Neural crest cell (in vitro differentiated cells): ENCODE measurements at places on chromosomes 5 and 9. TPM values are rescaled to one million over a fixed set of nuclear protein-coding genes. Genes with fewer than 3 reads are reported as not detected.
A peak's percentile ranks its signal among the peaks of the same experiment; 100 is the strongest.

Gene PAIP1
- 111 and 112 TPM in 2 replicates for total RNA-seq

Gene PHYKPL
- 53.9 and 55.7 TPM in 2 replicates for total RNA-seq

Gene CYLC2
- total RNA-seq: not detected in 2 replicates

Gene AJM1
- 2.8 and 3.3 TPM in 2 replicates for total RNA-seq

Gene LEAP2
- 2.9 and 3.1 TPM in 2 replicates for total RNA-seq

Gene GOLM1
- total RNA-seq: 105 and 111 TPM in 2 replicates

Gene SMIM23
- total RNA-seq: not detected in 2 replicates

Gene SLC6A18
- not detected in 2 replicates for total RNA-seq

Gene FOXD1
- total RNA-seq: 0.28 and 0.39 TPM in 2 replicates

- peaks cover 12% of the 10 kb centered on the region for H3K27me3 ChIP-seq
- DNase-seq: no peak
- H3K36me3 ChIP-seq: no peaks in the 10 kb centered on the region
- H3K27ac ChIP-seq: no peak overlapping the region
Measured at GRCh38 chr9:68739621-68740174, 34.7 kb downstream of the PIP5K1B start.

- H3K36me3 ChIP-seq: no peaks in the 10 kb centered on the region
- no peak overlapping the region for H3K27ac ChIP-seq
- no peak for DNase-seq
Measured at GRCh38 chr5:15009420-15009819, 137.8 kb upstream of the ANKH start.

DNA sequence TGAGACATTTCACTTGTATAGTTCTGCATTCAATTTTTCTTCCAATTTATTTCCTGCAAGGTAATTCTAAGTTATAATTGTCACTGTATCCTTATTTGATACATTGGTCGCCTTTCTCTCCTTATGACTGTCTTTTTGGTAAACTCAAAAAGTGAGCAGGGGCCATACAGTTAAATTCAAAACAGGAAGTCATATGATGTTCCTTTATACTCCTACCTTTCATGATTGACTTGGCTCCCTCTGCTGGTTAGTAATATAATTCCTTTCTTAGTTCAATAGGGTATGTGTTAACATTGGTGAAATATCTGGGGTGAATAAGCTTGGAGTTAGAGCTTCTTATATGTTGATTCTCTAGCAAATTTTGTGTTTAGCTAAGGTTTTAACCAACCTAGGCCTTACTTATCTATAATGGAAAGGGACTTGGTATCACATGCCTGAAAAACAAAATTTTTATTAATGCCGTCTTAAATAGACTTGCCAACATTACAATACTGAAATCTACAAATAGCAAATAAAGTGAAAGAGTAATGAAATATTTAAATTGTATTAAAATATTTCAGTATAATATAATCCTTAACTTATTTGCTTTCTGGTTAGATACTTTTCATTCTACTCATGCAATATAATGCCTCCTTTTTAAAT lies 6.0 kb upstream of the NIPBL start:
- H3K4me3 ChIP-seq: peak overlapping the region; percentile 10
- DNase-seq: no peak
- no peaks in the 10 kb centered on the region for H3K27me3 ChIP-seq
- no peak overlapping the region for H3K27ac ChIP-seq
- peaks cover 6% of the 10 kb centered on the region for H3K36me3 ChIP-seq
- H3K4me1 ChIP-seq: peaks cover 30% of the 10 kb centered on the region

GRCh38 chr5:23614422-23614821 lies 107.0 kb downstream of the PRDM9 start:
- no peaks in the 10 kb centered on the region for H3K4me1 ChIP-seq
- no peak for DNase-seq
- no peak overlapping the region for H3K4me3 ChIP-seq
- no peaks in the 10 kb centered on the region for H3K27me3 ChIP-seq
- no peaks in the 10 kb centered on the region for H3K36me3 ChIP-seq

- H3K4me1 ChIP-seq: peaks cover 13% of the 10 kb centered on the region
- peaks cover 88% of the 10 kb centered on the region for H3K27me3 ChIP-seq
- no peaks in the 10 kb centered on the region for H3K36me3 ChIP-seq
- DNase-seq: no peak
- H3K4me3 ChIP-seq: peak overlapping the region; percentile 73
- no peak overlapping the region for H3K27ac ChIP-seq
Measured at GRCh38 chr9:21996858-21997257, 2.3 kb downstream of the CDKN2B-AS1 start.

DNA sequence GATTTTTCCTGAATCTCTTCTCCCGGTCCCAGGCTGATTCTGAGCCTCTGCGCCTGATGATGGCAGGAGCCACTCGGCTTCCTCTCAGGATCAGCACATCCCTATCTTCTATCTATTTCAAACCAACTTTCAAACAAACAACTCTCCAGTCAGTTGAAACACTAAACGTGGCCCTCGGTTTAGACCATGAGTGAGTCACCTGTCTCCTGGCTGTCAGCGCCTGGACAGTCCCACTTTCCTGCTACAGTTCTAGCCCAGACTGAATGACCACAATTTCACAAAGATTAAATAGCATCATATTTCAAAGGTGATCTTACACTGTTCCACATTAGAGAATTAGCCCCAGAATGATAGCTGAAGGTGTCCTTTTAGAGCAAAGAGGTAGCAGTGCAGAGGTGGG lies 6.2 kb downstream of the SLC6A19 start:
- H3K36me3 ChIP-seq: no peaks in the 10 kb centered on the region
- peaks cover 8% of the 10 kb centered on the region for H3K27me3 ChIP-seq
- DNase-seq: no peak
- H3K27ac ChIP-seq: no peak overlapping the region

GRCh38 chr5:1217596-1218206 lies 7.5 kb upstream of the SLC6A18 start:
- no peak for DNase-seq
- H3K27ac ChIP-seq: peak overlapping the region; percentile 93
- H3K27me3 ChIP-seq: no peaks in the 10 kb centered on the region
- no peaks in the 10 kb centered on the region for H3K36me3 ChIP-seq

- H3K4me3 ChIP-seq: no peak overlapping the region
- DNase-seq: no peak
- H3K36me3 ChIP-seq: no peaks in the 10 kb centered on the region
- H3K27me3 ChIP-seq: peaks cover 43% of the 10 kb centered on the region
- peaks cover 3% of the 10 kb centered on the region for H3K4me1 ChIP-seq
Measured at GRCh38 chr5:6394429-6395101, 16.2 kb upstream of the MED10 start.

- peaks cover 12% of the 10 kb centered on the region for H3K36me3 ChIP-seq
- no peak overlapping the region for H3K27ac ChIP-seq
- no peaks in the 10 kb centered on the region for H3K27me3 ChIP-seq
- H3K4me1 ChIP-seq: peaks cover 5% of the 10 kb centered on the region
Measured at GRCh38 chr5:59222687-59223511, 640.0 kb downstream of the RAB3C start.

GRCh38 chr5:123035360-123035917 lies 1.1 kb downstream of the PPIC start:
- H3K36me3 ChIP-seq: no peaks in the 10 kb centered on the region
- H3K4me3 ChIP-seq: peak overlapping the region; percentile 83
- H3K27ac ChIP-seq: no peak overlapping the region
- peaks cover 12% of the 10 kb centered on the region for H3K4me1 ChIP-seq
- H3K27me3 ChIP-seq: peaks cover 85% of the 10 kb centered on the region

DNA sequence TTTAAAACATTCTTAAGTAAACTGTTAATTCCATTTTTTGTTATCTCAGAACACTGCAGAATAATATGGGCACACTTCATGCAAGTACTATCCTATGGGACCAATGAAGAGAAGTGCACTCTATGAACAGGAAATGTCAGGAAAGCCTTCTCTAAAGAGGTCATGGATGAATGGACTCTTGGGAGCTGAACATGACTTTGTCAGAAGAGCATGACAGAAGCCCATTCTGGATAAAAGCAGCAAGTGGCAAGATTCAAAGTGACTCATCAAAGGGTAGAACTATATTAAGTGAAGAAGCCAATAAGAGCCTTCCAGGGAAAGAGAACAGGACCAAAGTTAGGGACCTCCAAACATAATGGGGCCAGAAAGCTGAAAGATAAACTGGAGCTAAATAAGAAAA lies 94.0 kb downstream of the RAPGEF6 start:
- no peak for DNase-seq
- H3K27ac ChIP-seq: no peak overlapping the region
- H3K27me3 ChIP-seq: no peaks in the 10 kb centered on the region
- H3K4me3 ChIP-seq: no peak overlapping the region

- H3K4me3 ChIP-seq: no peak overlapping the region
- no peaks in the 10 kb centered on the region for H3K36me3 ChIP-seq
- H3K4me1 ChIP-seq: no peaks in the 10 kb centered on the region
- no peaks in the 10 kb centered on the region for H3K27me3 ChIP-seq
- H3K27ac ChIP-seq: no peak overlapping the region
Measured at GRCh38 chr5:77396017-77396416, 96.1 kb downstream of the WDR41 start.
